ENCODE measurements at places on chromosomes 6 and 20.
A peak's percentile ranks its signal among the peaks of the same experiment; 100 is the strongest.

GRCh38 chr6:33667072-33667471, 44.4 kb downstream of the UQCC2 start:
- DNase-seq = no peak

GRCh38 chr6:36314221-36315014, 22.3 kb downstream of the BNIP5 start:
- DNase-seq = no peak

DNA sequence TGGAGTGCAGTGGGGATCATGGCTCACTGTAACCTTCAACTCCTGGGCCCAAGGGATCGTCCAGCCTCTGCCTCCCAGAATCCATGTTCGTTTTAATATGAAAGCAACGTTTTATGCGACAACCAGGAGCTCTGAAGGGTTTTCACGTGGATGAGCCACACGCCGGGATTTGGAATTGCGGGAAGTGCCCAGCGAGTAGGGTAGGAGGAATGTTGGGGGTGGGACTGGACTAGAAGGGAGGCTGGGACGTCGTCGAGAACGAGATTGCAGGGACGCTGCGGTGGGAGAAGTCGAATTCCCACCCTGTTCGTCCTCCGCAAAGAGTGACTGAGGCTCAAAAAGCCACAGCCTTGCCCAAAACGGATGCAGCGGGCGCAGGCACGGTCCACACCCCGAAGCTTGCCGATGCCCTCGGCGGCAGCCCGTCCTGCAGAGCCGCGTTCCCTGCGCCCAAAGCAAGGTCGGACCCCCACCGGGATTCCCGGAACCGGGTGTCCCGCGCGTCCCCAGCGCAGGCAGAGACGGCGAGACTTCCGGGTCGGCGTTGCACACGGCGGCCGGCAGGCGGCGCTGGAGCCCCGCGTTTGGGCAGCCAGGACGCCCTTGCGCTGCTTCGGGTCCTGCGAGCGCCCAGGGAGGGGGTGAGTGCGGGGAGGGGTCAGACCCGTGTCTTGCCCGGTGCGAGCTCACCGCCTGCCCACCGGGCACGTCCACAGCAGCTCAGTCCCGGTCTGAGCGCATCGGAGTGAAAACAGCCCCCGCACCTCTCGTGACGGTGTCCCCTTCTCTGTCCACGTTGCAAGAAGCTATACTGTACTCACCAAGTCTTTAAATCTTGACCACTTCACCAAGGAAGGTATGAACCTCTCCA, 87.8 kb downstream of the DHX35 start:
- DNase-seq = peak; percentile 72

DNA sequence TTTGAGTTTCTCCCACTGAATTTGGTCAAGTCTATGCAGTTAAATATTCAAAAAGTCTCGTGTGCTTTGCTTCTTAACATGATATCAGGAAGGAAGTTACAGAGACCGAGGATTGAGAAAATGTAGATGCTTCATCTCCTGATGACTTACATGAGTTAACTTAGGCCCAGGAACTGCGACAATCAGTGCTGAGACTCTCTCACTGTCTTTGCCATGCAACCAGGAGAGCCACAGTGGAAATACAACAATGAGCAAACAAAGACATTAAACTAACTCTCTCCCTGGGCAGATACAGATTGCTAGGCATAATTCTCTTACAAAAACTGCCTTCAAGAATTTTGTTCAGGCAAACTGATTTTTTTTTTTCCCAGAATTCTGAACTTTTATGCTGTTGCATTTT, 440.6 kb upstream of the EPHA7 start:
- no peak for DNase-seq

- no peak for DNase-seq
These were observed 5.9 kb downstream of the ZSCAN31 start for GRCh38 chr6:28330041-28330440.

DNA sequence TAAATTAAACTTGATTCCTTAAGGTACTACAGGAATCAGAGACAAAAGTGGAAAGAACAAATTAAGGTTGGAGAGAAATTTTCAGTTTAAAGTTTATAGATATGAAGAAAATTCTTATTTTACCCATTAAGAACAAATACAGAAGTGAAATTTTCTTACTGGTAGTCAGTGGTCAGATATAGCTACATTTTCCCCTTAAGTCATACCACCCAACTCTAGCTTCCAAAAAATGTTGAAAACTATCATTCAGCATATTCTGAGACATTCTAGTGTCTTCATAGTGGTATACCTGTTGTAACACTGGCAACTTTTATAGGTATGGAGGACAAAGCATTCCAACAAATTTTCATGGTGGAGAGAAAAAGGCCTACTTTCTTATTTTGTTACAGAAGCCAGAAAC, 15.6 kb upstream of the SUMO4 start:
- DNase-seq = no peak

DNA sequence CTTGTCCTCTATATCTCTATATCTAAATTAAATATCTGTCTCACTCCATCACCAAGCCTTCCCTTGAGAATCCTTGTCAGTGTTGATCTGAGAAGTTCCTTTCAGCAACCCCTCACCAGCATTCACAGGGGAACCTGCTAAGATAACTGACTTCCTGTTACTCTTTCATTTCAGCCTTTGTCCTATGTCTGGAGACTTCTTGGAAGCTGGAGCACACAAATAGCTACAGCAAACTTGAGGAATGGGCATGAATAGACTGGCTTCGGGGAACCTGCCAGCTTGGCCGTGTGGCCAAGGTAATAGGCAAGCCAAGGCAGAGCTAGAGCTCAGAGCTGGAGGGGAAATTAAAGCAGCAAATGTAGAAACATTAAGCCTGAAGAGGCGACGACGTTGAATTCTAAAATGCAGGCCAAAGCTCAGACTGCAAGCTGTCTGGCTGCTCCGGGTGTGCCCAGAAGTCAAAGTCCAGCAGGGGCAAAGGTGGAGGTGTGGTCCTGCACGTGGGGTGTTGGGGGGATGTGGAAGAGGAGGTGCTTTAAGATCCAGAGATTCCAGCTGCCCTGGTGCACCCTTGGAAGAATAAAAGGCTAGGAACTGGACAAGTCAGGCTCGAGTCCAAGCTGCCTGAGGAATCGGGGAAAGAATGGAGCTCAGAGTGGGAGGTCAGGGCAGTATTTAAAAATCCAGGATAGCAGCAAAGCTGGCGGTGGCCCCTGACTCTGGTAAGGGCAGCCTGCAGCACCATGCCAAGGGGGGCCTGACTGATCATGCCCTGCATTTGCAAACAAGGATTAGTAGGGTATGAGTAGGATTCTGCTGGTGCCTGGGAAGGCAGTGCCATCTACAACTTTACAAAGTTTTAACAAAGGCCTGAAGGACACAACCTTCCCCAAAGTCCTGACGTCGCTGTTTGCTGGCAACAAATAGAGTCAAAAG, 185.0 kb upstream of the SGK1 start:
- DNase-seq = no peak

GRCh38 chr20:6783752-6784151, 16.3 kb downstream of the BMP2 start:
- no peak for DNase-seq

GRCh38 chr6:93417421-93418013, 1.8 kb downstream of the EPHA7 start:
- DNase-seq = no peak

DNA sequence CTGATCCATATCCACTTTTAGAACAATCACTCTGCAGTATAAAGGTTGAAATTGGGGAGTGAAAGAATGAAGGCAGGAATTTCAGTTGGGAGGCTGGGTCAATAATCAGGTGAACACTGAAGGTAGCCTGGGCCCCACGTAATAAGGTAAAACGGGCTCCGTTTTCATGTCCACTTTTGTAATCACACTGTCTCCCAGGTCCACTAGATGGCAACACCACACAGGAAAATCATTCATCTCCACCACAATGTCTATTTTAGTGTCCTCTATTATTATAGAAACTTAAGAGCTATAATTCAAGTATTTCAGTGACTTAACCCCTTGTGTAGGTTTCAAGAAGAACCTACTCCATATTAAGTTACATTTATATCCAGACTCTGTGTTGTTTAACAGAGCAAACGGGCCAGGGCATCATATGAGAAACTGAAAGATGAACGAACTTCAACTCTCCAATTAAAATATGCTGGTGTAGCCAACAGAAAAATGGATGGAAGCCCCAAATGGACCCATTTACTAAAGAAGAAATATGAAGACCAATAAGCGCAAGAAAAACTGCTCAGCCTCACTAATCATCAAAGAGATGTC, 45.9 kb upstream of the MC3R start:
- no peak for DNase-seq

DNA sequence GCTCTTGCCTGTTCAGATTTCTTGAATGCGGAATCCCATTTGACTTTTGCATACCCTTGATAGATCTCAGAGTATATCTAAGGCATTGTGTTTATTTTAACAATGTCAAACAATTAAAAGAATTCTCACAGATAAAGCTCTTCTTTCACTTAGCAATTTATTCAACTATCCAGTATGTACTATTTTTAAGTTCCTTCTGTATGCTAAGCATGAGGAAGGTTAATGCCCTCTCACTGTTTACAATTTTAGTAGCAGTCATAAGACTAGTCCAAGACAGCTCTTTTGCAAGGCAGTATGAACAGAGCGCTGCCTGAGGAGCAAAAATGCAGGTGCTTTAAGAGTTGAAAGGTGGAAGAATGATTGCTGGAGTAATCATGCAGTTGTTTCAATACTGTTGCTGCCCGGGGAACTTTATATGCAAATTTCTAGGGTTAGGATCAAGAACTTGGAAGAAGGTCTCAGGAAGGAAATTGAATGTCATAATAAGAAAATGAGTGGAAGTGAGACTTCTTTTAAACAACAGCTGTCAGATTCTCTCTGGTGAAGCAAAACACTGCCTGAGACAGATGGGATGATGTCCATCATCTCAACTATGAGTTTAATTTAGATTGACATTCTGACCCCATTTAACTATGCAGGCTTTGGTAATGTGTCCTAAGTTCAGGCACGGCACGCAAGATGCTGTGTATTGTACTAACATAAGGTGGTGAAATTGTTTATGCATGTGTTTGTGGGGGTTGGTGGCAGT, 1303.5 kb upstream of the CITED2 start:
- DNase-seq = no peak
